CD4-positive, alpha-beta T cell treated with Interleukin-6 for 4 hours (primary cell): ENCODE measurements at places on chromosomes 5 and 9.

DNA sequence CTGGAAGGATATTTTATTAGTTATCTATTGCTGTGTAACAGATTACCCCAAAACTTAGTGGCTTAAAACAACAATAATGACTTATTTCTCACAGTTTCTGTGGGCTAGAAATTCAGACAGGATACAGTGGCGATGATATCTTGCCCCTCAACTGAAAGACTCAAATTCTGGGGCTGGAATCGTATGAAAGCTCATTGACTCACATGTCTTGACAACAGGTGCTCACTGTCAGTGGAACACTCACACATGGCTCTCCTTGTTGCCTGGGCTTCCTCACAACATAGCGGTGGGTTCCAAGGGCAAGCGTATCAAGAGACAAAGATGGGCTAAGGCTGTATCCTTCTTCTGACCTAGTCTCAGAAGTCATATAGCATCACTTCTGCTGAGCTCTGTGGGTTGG, 3.7 kb upstream of the GNPDA1 start:
- DNase-seq: peak; percentile 47

DNA sequence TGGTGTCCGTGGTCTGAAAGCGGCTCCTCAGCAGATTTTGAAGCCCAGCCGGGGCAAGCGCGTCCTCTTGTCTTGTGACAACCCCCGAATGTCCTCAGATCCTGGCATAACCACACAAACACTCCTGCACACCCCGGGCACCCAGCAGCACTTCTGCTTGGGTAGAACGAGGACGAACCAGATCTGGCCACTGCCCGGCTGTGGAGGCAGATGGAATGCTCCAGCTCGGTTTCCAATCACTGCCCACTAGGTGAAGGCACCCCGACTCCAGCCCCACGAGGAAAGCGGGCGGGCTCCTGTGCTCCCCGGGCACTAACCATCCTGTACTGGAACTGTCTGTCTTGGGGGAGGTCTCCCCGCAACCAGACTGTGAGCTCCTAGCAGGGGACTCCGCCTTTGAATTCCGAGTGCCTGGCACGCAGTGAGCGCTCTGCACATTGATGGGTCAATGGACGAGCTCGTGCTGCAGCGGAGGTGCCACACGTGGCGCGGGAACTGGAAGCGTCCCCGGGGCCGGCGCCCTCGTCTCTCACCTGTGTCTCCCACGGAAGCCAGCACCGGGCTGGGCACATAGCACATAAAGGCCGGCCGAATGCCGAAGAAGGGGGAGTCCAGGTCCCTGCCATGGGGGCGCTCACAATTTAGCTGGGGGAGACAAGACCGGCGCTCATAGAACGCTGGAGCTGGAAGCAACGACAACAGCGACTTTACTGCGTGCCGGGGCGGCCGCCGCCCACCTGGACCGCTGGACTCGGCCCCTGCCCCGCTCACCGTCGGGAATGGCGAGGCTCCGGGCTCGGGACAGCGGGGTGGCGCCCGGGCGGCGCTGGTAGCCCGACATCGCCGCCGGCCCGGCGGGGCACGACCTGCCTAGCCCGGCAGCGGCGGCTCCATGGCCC, 608 bp downstream of the ENTR1 start:
- peak; percentile 53 for DNase-seq

DNA sequence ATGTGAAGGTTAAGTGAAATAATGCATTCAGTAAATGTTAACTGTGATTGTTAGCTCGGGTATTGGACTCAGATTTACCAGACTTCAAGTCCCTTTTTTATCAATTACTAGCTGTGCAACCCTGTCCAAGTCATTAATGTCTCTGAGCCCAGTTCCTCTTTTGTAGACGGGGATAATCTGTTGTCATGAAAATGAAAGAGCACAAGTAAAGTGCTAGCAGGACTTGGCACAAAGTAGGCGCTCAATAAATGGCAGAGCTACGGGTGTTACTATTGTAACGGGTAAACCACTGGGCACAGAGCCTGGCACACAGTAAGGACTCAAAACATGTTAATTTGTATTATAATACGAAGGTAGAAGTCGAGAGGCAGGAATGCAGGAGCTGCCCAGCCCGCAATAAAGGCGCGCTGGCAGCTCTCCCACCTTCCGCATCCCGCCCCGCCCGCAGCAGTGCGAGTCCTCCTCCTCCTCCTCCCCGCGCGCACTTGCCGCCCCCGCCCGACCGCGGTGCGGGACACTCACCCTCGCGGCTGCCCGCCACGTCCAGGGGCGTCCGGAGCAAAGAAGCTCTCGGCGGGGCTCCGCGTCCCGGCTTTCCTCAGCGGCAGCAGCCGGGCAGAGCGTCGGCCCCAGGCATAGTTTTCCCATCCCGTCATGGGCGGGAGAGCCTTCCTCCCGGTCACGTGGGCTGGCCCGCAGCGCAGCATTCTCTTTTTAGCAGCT, at the start of gene C1QTNF2:
Gene C1QTNF2 (minus strand): TSS at position 637 of the 723 bp plus-strand sequence. CDS start 15,615 bp downstream, outside the sequence.
- DNase-seq: no peak

GRCh38 chr9:37311938-37312708, 110.4 kb upstream of the GRHPR start:
- DNase-seq: no peak

GRCh38 chr5:40428815-40429214, 250.9 kb upstream of the PTGER4 start:
- DNase-seq: no peak
